Fibroblast of skin of right biceps (primary cell): ENCODE measurements at places on chromosomes 1 and 21.
A peak's percentile ranks its signal among the peaks of the same experiment; 100 is the strongest.

GRCh38 chr21:29684106-29684505, 255.7 kb downstream of the GRIK1 start:
- no peak for DNase-seq

GRCh38 chr1:226027538-226028217, 28.5 kb upstream of the SDE2 start:
- no peak for DNase-seq

DNA sequence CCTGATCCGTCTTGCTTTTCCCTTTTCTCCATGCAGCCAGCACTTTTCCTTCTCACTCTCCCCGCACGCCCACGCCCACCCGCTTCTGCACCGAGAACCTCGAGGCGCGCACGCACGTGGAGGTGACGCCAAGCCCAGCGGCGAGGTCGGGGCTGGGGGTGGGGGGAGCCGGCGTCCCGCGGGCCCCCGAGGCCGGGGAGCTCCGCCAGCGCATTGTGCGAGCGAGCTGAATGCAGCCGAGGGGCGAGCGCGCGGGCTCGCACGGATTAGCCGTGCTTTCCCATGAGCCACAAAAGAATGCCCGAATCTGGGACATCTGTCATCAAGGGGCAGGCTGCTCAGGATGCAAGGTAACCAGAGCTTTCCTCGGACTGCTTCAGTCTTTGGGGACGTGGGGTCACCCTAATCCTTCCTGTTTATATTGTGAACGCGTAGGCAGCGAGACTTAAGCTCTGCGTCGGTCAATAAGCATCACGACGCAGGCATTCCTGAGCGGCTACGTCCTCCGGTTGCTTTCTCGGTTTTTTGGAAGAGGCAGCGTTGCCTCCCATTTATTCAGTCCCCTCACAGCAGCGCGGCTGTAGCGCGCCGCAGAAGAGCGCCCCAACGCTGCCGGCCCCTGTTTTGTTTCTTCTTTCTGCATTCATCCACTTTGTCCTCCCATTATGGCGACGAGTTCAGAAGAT, 67.3 kb upstream of the AKT3 start:
- peak; percentile 86 for DNase-seq

DNA sequence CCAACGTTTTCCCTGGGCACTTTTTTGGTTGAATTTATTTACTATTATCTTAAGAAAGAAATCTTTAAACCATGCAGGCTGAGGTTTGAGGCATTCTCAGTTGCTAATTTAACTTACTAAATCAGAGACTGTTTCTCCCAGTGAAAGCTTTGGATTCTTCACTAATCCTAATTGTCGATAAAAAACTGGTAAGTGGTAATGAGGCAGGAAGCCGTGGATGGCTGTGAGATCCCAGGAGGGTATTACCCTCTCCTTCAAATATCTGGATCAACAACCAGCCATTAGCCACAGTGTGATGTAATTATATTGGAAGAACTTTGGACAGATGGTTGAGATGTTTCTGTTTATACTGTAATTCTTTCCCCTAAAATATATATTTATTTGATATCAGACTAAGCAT, 485.0 kb downstream of the DISC1 start:
- DNase-seq = peak; percentile 60

GRCh38 chr1:82836213-82836972, 1035.7 kb downstream of the ADGRL2 start:
- DNase-seq = peak; percentile 34

DNA sequence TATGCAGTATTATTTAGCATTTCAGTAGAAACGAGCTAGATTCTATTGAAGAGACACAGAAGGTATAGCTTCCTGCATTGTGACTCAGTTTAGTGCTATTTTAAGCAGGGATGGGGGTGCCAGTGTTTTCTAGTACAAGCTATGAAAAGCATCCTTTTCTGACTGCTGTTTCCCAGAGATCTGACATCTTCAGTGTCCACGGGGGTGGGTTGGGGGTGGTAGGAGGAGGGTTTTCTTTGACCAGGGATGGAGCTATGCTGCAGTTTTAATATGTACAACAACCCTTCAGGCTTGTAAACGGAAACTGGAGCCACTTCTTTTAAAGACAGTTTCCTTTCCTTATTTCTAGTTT, 2.7 kb upstream of the NEGR1 start:
- DNase-seq = no peak

GRCh38 chr1:38827318-38827717, 32.3 kb downstream of the RRAGC start:
- DNase-seq = no peak

GRCh38 chr1:116667575-116668105, at the start of gene IGSF3:
Gene IGSF3, minus strand, starts transcription at chr1:116667733. Its CDS starts 1,407 bp downstream, at chr1:116666326.
- DNase-seq = peak; percentile 48

GRCh38 chr1:94807742-94808491, 12.2 kb upstream of the SLC44A3 start:
- no peak for DNase-seq

DNA sequence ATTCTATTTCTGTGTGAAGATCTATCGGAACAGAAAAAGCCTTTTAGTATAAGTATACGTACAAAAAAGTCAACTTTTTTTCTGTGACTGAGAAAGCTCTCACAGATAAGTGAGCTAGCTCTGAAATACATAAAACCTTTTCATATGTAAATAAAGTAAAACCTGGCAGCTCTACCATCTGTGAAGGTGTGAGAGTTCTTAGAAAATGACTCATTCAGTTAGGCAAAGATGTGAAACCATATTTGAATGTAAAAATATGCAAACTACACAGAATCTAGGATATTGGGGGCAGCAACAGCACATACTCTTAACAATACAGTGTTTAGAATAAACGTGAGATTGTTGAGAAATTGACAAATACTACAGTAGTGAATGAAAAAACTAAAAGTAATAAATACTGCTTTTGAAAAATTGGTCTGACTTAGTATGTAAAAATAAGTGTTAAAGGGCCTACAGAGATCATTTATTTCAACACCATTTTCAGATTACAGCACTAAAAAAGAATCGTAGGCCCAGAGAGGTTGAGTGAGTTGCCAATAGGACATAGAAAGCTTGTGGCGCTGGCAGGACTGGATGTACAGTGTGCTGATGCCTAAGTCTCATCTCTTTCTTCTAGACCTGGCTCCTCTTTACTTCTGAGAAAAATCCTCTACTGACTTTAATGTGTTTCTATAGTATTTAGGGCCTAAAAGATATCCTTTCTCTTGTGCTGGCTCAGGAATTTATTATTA, 19.8 kb downstream of the ATP6V1G3 start:
- no peak for DNase-seq

- no peak for DNase-seq
These were observed 238.2 kb downstream of the GRIK3 start for GRCh38 chr1:36796106-36796590.

DNA sequence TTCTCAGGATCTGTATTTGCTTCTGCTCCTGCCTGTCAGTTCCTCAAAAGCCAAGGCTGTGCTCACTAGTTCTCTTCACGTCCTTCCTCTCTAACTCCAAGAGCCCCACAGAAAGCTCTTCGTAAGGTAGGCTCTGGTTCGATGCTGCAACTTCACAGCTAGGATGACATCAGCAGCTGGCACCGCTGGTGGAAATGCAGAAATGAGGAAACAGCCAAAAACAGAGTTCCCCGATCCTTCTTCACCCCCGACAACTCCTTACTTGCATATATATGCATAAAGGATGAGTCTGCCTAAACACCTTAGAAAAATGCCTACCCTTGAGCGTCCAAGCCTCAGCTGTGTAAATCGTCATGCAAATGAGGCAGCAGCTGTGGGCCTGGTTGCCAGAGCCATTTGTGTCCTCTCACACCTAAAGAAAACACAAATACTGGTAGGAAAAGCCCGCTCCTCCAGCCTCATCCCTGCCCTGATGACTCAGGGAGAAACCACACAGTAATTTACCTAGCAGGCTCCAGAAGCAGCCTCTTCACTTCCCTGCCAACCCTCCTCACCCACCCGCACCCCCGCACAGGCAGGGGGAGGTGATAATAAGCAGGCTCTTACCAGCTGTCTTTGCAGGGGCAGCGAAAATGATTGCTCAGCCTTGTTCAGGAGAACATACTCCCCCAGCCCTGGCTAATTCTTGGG, 28.2 kb downstream of the BATF3 start:
- peak; percentile 77 for DNase-seq

DNA sequence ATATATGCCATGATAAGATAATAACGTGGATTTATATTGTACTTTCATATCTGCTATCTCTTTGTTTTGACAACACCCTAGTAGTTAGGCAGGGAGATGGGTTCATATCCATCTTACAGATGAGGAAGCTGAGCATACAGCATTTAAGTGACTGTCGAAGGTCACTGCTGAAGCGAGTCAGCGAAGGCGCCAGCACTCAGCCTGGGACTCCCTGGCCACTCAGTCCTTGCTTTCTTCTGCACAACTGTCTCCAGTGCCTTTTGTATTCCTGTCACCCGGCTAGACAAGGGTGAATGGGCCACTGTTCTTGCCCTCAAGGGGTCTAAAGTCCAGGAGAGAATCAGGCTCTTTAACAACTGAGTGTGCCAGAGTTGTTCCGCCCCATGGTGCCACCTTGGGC, 3.1 kb downstream of the ARHGEF10L start:
- DNase-seq = no peak

DNA sequence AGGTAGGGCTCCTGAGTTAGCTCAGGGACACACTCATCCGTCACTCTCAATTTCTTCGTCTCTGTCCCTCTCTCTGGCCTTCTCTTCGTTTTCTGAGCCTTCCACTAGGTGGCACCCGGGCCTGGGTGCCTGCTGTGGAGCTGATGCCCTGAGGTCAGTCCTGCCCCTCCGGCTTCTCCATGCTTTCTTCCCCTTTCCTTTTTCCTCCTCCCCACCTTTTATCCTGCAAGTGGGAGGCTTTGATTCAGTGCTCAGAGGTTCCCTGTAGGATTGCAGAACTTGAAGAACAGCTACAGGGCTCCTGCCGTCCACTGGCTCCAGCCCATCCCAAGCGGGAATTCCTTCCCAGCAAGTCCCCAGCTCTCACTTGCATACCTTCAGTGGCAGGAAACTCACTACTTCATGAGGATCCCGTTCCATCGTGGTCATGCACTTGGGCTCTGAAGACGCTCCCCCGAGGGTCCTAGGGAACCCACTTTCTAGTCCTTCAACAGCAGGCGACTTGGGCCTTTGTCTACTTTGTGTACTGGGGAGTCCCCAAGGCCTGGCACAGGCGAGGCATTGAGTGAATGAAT, 45.6 kb downstream of the SRRM1 start:
- DNase-seq = peak; percentile 70

- no peak for DNase-seq
These were observed 308.8 kb downstream of the CAMTA1 start for GRCh38 chr1:7094086-7094485.

DNA sequence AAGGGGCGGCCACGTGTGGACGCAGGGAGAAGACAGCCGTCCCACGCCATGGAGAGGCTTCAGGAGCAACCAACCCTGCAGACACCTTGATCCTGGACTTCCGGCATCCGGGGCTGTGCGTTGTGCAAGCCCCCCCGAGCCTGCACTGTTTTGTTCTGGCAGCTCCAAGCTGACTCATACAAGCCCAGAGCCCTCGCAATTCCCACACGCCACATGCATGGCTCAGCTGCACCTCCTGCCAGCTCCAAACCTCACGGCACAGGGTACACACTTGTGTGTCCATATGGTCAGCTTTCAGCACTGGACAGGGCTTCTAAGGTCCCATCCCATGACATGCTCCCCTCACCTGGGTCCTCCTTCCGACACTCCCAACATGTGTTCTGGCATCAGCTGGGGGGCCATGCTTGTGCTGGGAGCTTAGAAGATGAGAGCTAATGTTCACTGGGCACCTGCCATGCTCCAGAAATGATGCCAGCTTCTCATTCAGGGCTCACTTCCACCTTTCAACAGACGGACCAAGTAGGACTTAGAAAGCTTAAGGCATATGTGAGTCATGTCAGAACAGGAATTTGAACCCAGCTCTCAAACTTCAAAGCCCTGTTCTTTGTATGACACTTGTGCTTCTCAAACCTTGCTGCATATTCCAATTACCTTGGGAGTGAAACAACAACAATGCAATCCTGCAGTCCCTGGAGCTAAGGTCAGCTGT, 137.3 kb downstream of the PGBD5 start:
- peak; percentile 14 for DNase-seq

DNA sequence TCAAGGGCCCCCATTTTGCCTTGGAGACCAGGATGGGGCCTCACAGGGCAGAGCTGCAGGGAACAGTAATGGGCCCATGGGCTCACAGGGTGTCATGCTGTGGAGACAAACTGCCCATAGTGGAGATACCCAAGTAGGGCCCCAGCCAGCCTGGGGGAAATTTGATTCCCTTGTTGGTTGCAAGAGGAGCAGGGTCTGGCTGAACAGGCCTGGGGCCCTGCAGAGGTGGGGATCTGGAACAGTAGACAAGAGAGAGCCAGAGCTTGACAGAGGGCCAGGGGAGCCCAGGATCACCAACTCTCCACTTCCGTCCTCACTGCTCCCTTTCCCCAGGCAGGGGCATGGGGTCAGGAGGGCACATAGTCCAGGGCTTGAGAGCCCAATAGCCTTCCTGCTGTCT, 8.7 kb downstream of the S100B start:
- no peak for DNase-seq

GRCh38 chr1:29631361-29631760, 395.0 kb downstream of the PTPRU start:
- no peak for DNase-seq

DNA sequence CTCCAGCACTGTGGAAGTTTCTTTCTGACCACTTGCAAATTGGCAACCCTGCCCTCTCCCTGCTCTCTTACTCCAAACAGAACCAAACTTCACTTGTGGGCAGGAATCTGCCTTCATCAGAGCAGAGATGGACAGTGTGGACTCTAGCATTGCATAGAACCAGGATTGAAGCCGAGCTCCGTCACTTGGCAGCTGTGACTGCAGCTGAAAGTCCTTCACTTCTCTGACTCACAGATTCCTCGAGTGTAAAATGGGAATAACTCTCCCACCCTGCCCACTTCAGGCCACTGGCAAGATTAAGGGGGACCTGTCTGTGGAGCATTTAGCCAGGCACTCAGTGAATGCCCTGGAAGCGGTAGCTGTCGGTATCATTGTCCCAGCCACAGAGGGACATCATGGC, 75.7 kb upstream of the ZBTB40 start:
- DNase-seq = no peak

- no peak for DNase-seq
These were observed 18.8 kb upstream of the ACTRT2 start for GRCh38 chr1:3002349-3003038.

DNA sequence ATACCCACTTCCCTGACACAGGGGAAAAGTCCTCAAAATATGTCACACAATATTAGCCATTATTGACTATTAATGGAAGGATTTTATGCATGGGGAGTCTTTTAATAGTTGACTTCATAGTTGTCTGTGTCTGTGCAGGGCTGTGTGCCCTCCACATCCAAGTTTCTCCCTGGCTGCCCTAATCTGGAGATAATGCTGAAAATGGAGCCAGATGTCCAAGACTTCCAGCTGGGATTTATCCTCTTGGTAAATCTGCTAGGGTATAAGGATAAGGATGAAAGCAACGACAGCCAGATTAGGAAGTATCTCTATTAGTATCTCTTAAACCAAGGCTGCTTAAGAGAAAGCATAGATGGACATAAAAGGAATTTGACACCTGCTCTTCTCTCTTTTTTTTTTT, 42.1 kb downstream of the CDK18 start:
- no peak for DNase-seq
